ENCODE measurements at places on chromosomes 16 and 17.

- DNase-seq = no peak
Observed at GRCh38 chr17:79033046-79033616, 9.2 kb downstream of the C1QTNF1 start.

DNA sequence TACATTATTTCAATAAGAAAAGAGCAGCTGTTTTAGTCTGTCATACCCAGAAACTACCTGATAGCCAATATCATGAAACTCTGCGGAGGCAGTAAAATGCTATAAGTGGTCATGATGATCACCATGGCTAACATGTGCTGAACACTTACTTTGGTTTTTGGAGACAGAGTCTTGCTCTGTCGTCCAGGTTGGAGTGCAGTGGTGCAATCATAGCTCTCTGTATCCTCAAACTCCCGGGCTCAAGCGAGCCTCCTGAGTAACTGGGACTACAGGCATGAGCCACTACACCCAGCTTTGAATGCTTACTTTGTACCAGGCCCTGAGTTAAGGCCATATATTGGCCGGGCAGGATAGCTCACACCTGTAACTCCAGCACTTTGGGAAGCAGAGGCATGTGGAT lies 101.2 kb upstream of the DHX40 start:
- DNase-seq = no peak

DNA sequence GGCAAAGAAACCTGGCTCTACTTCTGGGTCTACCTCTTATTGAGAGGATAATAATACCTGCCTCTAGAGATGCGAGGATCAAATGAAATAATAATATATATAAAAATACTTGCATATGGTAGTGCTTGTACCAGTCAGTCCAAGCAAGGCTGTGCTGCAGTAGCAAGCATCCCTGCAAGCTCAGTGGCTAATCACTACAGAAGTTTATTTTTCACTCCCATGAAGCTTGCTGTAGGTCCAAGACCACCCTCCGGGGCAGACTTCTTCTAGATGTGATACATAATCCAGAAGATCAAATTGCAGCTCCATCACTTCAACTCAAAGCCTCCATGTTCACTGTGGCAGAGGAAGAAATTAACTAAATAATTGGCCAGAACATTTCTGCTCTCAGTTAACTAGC lies 48.9 kb upstream of the NKD1 start:
- no peak for DNase-seq

DNA sequence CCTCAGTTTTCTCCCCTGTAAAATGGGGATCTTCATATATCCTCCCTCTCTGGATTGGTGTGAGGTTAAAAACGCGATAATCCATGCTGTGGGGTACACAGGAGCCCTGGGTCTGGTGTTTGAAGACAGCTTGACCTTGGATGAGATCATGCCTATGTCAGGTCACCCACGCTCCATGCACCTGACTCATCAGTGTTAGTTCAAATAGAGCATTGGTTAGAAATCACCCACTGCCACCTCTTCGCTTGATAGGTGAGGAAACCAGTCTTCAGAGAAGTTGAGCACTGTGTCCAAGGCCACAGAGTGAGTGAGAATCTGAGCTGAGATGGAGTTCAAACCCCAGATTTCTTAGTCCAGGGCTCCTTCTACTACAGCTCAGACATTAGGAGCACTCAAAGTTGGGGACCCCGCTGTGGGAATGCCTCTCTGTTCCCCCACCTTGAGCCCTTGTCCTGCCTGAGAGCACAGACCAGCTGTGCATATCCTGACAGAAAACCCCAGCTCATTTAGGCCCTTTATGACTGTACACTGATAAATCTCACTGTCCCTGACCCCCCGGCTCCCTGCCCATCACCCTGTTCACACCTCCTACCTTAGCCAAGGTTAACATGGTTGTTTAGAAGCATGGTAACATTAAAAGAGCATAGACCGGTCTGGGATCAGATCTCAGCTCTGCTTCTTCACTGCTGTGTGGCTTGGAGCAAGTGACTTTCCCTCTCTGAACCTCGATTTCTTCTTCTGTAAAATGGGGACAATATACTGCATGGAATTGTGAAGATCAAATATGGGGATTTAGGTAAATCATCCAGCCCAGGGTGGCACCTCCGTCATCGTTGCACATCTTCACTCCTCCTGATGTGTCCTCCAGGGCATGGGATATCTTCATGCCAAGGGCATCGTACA lies 22.4 kb upstream of the LGALS9 start:
- no peak for DNase-seq

- no peak for DNase-seq
Observed at GRCh38 chr17:4999430-5000093, 1.8 kb downstream of the KIF1C start.

- no peak for DNase-seq
Observed at GRCh38 chr16:67941469-67942199, 2.3 kb downstream of the LCAT start.

- peak; percentile 81 for DNase-seq
Observed at GRCh38 chr16:89320782-89321501, 103.4 kb downstream of the ZNF778 start.

DNA sequence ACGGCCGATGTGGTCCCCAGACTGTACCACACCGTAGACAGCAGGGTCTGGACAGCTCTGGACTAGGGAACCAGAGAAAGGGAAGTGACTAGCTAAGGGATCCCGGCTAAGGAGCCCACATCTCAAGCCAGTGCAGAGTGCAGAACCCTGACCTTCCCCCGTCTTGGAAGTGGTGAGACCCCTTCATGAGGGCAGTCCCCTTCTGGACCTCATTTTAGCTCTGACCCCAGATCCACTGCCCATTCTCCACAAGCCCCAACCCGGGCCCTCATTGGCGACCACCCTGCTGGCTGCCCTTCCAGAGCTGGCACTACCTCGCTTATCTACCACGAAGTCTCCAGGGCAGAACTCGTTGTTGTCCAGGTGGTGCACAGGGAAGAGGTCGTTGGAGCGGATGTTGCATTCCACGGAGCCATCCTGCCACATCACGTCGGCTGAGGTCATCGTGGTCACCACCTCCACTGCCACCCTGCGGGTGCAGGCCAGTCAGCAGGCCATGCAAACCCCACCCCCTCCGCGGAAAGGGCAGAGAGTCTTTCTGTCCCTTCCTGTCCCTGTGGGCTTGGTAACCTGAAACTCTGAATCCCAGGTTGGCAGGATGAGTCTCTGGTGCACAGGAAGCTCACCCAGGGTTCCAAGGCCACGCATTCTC lies 14.2 kb downstream of the SPHK1 start:
- DNase-seq = no peak

GRCh38 chr16:2212362-2213324 lies 2.0 kb upstream of the BRICD5 start:
- peak; percentile 86 for DNase-seq

GRCh38 chr17:55887531-55887930 lies 136.7 kb downstream of the PCTP start:
- no peak for DNase-seq

- no peak for DNase-seq
Observed at GRCh38 chr16:17474572-17474971, 3.8 kb upstream of the XYLT1 start.

- no peak for DNase-seq
Observed at GRCh38 chr16:57822018-57822553, 19.8 kb upstream of the KIFC3 start.
